ENCODE measurements at places on chromosomes 13 and 19. TPM values are rescaled to one million over a fixed set of nuclear protein-coding genes. Genes with fewer than 3 reads are reported as not detected.

DNA sequence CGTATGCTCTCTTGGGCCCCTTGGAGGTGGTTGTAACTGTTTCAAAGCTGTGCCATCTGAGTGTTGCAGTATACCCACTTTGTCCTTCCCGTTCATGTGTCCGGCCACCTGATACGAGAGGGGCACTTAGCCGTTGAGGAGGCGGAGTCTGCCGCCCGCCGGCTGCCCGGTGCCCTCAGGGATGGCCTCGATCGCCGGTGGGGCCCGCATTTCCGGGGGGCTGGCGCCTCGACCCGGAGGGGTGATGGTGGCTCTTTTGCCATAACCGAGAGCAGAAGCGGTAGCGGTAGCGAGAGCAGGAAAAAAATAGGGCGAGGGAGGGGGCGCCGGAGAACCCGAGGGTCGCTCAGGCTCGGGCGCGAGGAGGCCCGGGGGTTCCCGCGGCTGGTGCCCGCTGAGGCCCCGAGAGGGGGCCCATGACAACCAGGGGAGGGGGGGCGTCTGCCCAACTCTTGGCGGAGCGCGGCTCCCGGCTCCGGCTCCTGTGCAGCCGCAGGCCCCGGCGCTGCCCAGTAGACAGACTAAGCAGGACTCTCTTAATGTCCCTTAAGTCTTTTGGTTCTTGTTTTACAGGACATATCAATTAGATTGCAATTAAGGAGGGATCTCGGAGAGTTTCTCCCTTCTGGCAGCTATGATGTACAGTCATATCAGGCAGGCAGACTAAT lies 342.7 kb upstream of the SGCG start:
- no peak for DNase-seq

DNA sequence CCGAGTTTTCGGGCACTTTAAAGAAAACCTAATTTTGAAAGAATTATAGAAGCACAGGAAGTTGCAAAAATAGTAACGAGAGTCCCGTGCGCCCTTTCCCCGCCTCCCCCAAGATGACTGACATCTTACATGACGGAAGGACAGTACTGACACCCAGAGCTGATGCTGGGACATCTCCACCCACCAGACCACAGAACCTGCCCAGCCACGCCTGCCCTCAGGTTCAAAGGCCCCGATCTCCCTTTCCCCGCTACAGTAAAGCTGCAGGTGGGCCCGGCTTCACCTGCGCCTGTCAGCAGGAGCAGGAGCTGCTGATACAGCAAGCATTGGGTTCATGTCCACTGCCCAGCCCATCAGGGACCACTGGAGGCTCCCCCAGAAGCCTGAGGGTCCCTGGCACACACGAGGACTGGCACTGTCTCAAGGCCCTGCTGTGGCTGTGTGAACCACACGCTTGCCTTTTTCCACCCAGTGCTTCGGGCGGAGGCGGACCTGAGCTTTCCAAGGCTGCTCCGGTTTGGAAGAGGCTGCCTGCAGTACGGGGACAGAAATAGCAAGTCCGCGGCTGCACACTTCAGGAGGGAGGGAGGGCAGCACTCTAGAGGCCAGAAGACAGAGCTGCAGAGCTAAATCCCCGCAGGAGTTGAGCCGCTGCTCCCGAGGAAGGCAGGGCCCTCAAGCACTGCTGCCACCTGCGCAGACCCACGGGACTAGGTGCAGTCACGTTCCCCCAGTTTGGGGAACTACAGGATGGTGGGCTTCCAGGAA lies 8.7 kb downstream of the MAP2K2 start:
- no peak for DNase-seq

The KASH5 gene
- total RNA-seq, result not detected

GRCh38 chr13:80413611-80414010 lies 72.7 kb upstream of the SPRY2 start:
- DNase-seq, result no peak

DNA sequence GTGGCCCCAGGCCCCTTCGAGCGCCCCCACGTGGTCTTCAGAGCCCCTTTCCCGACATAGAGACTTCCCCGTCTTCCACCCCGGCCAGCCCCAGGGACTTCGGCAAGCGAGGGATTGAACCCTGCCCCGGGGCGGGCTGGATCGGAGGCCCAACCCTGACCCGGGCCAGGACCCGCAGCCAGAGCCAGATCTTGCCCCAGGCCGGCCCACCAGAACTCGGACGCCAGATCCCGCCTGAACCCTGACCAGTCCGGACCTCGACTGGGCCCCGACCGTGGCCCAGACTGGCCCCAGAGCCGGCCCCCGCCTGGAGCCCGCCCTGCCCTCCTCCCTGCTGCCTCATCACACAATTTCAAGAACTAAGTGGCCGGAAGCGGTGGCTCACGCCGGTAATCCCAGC lies 253 bp upstream of the TPTE2 start:
- DNase-seq, result peak; percentile 34

Measured in posterior vena cava (tissue), 2 donors.